Left ventricle myocardium inferior (tissue), 1 donor: ENCODE measurements at places on chromosomes 5 and 9. TPM values are rescaled to one million over a fixed set of nuclear protein-coding genes. Genes with fewer than 3 reads are reported as not detected.

The NR2F1 gene
- total RNA-seq, result 0.47 TPM

The MARCOL gene
- total RNA-seq, result not detected

The DIRAS2 gene
- 0.30 TPM for total RNA-seq

The FYB1 gene
- 4.9 TPM for total RNA-seq

DNA sequence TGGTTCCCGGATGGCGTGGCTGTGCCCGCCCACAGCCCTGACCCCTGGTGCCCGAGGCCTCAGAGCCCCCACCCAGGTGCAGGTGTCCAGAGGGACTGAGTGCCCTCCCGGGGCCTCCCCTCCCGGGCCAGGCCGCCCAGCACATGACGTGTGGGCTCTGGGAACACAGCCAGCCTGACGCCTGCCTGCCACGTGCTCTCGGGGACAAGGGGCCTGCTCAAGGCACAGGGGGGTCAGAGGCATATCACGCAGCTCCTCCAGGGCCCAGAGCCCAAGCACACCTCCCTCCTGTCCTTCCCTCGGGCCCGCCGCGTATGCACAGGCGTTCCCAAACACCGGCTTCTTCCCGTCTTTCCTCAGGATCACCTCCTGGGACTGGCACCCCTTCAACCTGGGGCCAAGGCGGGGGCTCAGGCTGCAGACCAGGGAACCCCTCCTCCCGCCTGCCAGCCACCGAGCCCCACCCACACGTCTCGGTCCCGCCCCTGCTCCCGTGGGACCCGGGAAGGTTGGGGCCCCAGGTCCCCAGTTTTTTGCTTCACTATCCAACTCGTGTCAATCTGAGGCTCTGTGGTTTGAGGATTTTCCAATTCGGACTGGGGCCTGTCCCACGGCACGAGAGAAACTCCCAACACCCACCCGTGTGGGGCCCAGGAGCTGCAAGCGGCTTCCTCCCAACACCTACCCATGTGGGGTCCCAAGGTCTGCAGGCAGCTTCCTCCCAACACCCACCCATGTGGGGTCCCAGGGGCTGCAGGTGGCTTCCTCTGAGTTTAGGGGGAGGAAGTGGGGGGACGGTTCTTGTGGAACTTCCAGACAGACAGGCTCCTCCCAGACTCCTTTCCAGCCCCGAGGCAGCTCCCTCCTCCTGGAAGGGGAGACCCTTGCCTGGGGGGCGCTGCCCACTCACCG lies 1.5 kb downstream of the LCN10 start:
- H3K36me3 ChIP-seq, result no peaks in the 10 kb centered on the region
- H3K4me1 ChIP-seq, result peaks cover 29% of the 10 kb centered on the region
- peak overlapping the region; percentile 61 for H3K4me3 ChIP-seq

DNA sequence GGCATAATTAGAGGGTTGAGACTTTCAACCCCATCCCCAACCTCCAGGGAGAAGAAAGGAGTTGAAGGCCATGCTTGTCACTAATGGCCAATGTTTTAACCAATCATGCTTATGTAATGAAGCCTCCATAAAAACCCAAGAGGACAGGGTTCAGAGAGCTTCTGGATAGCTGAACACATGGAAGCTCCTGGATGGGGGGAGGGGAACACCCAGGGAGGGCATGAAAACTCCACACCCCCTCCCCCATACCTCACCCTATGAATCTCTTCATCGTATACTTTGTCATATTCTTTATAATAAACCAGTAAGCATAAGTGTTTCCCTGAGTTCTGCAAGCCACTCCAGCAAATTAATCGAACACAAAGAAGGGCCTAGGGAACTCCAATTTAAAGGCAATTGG lies 81.7 kb downstream of the ALDH7A1 start:
- peak overlapping the region; percentile 35 for H3K27ac ChIP-seq
- no peaks in the 10 kb centered on the region for H3K27me3 ChIP-seq
- no peak overlapping the region for H3K4me3 ChIP-seq
- DNase-seq, result no peak

GRCh38 chr5:149201121-149201637 lies 59.9 kb downstream of the ABLIM3 start:
- peaks cover 66% of the 10 kb centered on the region for H3K4me1 ChIP-seq
- peak overlapping the region; percentile 41 for H3K27ac ChIP-seq
- H3K4me3 ChIP-seq, result no peak overlapping the region
- no peaks in the 10 kb centered on the region for H3K27me3 ChIP-seq
- peaks cover 73% of the 10 kb centered on the region for H3K36me3 ChIP-seq

GRCh38 chr5:1720396-1721110 lies 79.1 kb downstream of the MRPL36 start:
- no peak for DNase-seq
- H3K27me3 ChIP-seq, result peaks cover 46% of the 10 kb centered on the region
- no peaks in the 10 kb centered on the region for H3K36me3 ChIP-seq
- no peak overlapping the region for H3K27ac ChIP-seq
- H3K4me3 ChIP-seq, result no peak overlapping the region

DNA sequence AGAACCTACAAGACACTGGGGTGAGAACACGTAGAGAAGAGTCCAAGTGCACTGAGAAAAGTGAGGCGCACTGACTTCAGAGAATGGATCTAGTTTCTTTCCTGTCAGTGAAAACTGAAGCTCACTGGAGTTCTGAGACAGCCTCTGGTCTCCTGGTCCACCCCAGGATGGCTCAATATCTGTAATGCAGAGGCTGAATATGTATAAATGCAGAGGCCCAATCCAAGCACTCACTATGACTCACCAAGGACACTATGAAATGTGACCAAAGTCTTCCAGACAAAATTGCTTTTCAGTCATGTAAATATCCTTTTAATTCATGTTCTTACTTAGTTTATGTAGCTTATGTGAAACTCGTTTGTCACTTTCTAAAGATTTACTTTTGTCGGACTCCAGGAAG lies 53.8 kb downstream of the NFIB start:
- DNase-seq, result no peak
- peak overlapping the region; percentile 71 for H3K27ac ChIP-seq
- H3K36me3 ChIP-seq, result no peaks in the 10 kb centered on the region
- no peak overlapping the region for H3K4me3 ChIP-seq
- no peaks in the 10 kb centered on the region for H3K27me3 ChIP-seq

DNA sequence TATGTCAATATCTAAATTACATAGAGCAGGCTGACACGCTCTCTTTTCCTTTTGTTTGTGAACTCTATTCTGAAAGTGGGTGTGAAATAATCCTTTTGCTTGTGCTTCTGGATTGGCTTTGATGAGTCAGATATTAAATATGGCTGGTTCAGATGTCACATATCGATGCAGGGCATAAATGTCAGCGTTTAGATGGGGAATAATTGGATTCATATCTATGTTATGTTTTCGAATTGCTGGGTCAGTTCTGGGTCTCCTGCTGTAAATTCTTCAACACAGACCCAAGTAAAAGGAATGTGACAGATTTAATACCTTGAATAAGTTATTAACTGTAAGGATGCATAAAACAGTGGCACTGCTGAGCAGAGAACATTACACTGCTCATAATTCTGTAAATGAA lies 118.7 kb upstream of the SNX2 start:
- no peaks in the 10 kb centered on the region for H3K27me3 ChIP-seq
- H3K4me3 ChIP-seq, result no peak overlapping the region
- no peak overlapping the region for H3K27ac ChIP-seq
- no peak for DNase-seq

GRCh38 chr5:67813877-67814539 lies 401.5 kb upstream of the PIK3R1 start:
- no peaks in the 10 kb centered on the region for H3K36me3 ChIP-seq
- H3K4me1 ChIP-seq, result peaks cover 46% of the 10 kb centered on the region
- H3K4me3 ChIP-seq, result no peak overlapping the region
- H3K27ac ChIP-seq, result peak overlapping the region; percentile 71
- H3K27me3 ChIP-seq, result no peaks in the 10 kb centered on the region

DNA sequence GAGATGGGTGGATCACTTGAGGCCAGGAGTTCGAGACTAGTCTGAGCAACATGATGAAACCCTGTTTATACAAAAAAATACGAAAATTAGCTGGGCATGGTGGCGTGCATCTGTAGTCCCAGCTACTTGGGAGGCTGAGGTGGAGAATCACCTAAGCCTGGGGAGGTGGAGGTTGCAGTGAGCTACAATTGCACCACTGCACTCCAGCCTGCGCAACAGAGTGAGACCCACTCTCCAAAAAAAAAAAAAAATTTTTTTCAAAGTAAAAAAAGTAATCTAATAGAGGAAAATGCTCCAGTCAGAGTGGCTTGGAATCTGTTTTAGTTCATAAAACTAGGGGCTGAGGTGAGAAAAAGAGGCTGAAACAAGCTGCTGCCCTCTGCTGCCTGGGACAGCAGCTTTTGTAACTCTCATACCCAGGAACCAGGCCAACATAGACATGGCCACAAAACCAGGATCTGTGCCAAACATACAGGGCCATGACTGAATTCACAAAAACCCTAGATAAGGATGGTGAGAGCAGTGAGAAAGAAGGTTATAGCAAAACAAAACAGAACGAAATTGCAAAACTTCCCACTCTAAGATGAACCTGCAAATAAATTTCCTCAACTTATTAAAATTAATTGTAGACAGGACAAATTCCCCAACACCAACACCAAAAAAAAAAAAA lies 13.1 kb upstream of the DCAF12 start:
- H3K4me3 ChIP-seq, result no peak overlapping the region
- H3K27me3 ChIP-seq, result no peaks in the 10 kb centered on the region
- H3K36me3 ChIP-seq, result no peaks in the 10 kb centered on the region
- peak; percentile 36 for DNase-seq
- peaks cover 17% of the 10 kb centered on the region for H3K4me1 ChIP-seq

- peaks cover 14% of the 10 kb centered on the region for H3K4me1 ChIP-seq
- no peak for DNase-seq
- H3K36me3 ChIP-seq, result no peaks in the 10 kb centered on the region
- no peak overlapping the region for H3K27ac ChIP-seq
- no peaks in the 10 kb centered on the region for H3K27me3 ChIP-seq
Observed at GRCh38 chr5:114192108-114192507, 169.8 kb upstream of the KCNN2 start.

- H3K27ac ChIP-seq, result no peak overlapping the region
- no peak overlapping the region for H3K4me3 ChIP-seq
- no peaks in the 10 kb centered on the region for H3K27me3 ChIP-seq
- no peak for DNase-seq
Observed at GRCh38 chr5:89916131-89916530, 493.4 kb downstream of the CETN3 start.

- H3K27me3 ChIP-seq, result no peaks in the 10 kb centered on the region
- H3K4me1 ChIP-seq, result peaks cover 48% of the 10 kb centered on the region
- peak; percentile 58 for DNase-seq
Observed at GRCh38 chr5:53167836-53168235, 58.3 kb upstream of the MOCS2 start.

GRCh38 chr9:110738982-110739381 lies 70.4 kb downstream of the MUSK start:
- peaks cover 8% of the 10 kb centered on the region for H3K4me1 ChIP-seq
- no peak overlapping the region for H3K27ac ChIP-seq
- H3K36me3 ChIP-seq, result no peaks in the 10 kb centered on the region
- H3K27me3 ChIP-seq, result no peaks in the 10 kb centered on the region
- no peak for DNase-seq
